Activated naive CD4-positive, alpha-beta T cell (primary cell): ENCODE measurements at places on chromosomes 11 and 22.

GRCh38 chr11:26319906-26320305 lies 12.0 kb upstream of the ANO3 start:
- no peak for DNase-seq

GRCh38 chr22:32409977-32410376 lies 2.1 kb downstream of the RTCB start:
- DNase-seq: no peak

DNA sequence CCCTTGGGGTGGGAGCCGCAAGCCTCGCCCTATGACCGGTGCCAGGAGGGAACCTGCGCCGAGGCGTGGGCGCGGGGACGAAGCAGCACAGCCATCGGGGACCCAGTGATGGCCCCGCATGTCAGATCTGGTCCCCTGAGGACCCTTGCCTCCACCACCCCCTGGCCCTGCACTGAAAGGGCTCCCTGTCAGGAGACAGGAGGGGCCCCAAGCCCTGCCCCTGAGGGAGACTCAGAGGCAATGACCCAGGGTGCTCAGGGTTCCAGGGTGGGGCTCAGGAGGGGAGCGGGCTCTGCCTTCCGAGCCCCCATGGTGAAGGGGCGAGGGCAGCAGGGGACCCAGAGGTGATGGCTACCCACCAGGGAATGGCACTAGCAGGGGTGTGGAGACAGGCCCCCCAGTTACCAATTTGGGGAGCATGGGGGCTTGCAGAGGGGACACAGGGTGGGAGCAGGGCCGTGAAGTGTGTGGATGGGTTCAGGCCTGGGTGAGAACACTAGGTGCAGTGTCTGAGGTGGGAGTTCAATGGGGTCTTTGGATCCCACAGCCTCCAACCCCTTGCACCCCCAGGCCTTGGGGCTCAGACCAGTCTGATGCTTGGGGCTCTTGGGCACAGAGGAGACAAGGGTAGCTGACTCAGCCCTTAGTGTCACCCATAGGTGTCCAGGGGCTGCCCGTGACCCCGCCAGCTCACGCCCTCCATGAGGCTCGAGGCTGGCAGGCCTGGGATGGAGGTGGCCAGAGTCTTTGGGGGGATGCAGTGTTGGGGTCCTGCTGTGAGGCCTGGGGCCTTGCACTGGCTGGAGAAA lies 499 bp downstream of the LRRC56 start:
- DNase-seq: no peak

- DNase-seq: no peak
Measured at GRCh38 chr11:110921742-110922521, 209.7 kb upstream of the ARHGAP20 start.

DNA sequence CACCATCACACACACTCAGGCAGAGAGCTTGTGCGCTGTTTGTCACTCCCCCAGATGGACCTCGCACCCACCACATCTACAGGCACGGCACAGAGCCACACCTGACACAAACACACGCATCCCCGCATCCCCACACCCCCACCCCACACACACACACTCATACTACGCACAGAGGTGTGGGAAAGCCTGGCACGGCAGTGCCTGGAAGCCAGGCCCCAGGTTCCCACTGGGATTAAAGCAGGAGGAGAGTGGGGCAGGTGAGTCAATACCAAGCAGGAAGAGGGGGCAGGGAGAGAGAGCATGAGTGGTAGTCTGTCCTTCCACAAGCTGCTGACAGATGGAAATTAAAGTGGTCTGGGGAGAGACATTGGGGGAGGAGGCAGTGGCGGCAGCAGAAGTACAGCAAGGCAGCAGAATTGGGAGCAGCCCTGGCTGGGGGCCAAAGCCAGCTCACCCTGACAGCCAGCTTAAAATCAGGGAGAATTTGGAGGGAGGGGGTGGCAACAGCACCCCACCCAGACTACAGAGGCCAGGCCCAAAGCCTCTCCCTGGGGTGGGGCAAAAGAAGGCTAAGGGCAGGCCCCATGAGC lies 20.7 kb downstream of the TNKS1BP1 start:
- no peak for DNase-seq

DNA sequence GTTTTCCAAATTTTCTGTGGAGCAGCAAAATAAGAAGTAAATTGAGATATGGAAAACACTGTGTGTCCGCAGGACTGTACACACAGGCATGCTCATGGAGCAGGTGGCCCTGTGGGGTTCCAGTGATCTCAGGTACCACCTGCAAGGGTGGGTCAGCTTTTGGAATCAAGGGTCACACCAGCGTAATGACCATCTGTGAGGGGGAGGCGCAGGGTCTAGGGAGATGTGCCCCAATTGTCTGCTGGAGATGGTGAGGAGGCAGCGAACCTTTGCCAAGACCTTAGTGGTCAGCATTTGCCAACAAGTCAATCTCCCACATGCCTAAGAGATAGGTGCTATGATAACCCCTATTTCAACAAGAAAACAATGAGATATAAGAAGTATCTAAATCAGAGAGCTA lies 49.4 kb downstream of the SHANK2 start:
- no peak for DNase-seq

DNA sequence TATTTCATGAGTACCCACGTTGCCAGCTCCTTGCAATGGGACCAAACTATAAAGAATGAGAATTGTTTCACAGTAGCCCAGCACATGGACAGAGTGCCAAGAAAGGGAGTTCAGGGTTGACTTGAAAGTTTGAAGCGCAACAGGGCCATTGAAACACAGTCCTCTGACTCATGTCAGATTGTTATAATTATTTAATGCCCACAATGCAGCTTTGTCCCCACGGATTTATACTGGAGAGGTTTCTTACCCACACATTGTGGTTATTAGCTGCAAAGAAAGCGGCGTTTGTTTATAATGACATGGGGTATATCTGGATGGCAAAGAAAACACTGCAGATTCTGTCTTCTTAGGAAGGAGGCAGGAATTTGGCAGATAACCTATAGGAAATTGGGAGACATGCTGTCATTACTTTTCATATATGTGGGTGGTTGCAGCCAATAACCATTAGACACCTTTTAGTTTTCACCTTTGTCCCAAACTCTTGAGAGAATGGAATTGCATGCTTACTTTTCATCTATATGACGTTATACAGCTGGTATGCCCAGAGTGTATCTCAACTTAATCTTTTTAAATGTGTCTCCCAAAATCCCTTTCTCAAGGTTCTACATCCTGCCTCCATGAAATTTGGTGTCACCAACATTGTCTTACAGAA lies 143.6 kb downstream of the TEAD1 start:
- no peak for DNase-seq

- no peak for DNase-seq
Measured at GRCh38 chr11:73139476-73140198, 2.5 kb downstream of the FCHSD2 start.

GRCh38 chr11:57786436-57786835 lies 24.8 kb downstream of the CTNND1 start:
- DNase-seq: no peak

DNA sequence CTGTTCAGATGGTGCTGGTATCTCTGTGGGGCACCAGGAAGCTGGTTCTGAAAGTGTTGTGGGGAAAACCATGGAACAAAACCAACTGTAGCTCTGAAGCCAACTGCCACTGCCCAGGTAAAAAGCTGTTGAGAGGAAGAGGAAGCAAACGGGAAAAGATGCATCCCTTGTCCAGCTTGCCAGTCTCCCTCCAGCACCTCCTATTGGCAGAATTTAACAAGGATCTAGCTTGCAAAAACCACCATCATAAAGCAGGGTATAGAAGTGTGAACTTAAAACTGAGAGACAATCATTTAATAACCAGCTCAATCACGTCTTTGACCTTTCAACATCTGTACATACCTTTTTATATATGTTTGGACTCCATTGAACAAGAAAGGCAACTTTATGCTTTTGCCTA lies 4.5 kb downstream of the PATE1 start:
- no peak for DNase-seq

DNA sequence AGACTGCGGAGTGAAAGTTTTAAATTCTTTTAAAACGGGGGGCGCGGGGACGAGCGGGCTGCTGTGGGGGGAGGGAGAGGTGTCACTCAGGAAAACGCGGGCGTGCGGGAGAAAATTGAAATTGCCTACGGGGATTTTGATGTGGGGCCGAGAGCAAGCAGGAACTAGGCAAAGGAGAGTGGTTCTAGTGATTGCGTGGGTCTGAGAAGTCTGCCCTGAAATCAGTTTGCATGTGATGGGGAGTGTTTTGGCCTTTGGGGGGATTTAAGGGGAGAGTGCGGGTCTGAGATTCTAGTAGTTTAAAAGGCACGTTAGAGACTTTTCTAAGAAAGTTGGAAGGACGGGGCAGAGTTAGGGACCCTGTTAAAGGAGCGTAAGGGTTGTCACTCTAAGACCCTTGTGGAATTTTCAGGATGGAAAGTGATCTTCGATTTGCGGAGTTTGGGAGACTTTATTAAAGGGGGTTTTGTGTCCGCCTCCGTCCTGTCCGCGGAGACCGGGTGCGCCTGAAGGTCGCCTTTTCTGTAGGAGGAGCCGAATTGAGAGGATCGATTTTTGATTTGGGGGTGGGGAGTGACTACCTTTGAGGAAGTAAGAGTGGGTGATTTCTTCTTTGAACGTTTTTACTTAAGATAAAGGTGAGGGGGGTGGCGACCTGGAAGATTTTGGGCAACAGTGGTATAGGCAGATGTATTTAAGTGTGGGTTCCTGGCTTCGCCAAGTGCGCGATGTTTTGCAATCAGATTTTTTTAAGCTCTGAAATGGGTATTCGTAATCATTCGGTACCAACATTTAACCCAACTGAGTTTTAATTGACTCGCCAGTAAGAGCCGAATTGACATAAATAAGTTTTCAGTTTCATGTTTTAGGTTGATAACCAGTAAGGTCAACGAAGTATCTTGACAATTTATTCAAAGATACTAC lies 1.1 kb downstream of the EED start:
- DNase-seq: no peak
